ENCODE measurements at places on chromosomes 6 and 20. TPM values are rescaled to one million over a fixed set of nuclear protein-coding genes. Genes with fewer than 3 reads are reported as not detected.

GRCh38 chr6:169208011-169208410 lies 45.6 kb downstream of the THBS2 start:
- H3K4me1 ChIP-seq, result peaks cover 9% of the 10 kb centered on the region
- no peak overlapping the region for H3K27ac ChIP-seq
- no peaks in the 10 kb centered on the region for H3K27me3 ChIP-seq
- H3K36me3 ChIP-seq, result no peaks in the 10 kb centered on the region
- no peak for DNase-seq

DNA sequence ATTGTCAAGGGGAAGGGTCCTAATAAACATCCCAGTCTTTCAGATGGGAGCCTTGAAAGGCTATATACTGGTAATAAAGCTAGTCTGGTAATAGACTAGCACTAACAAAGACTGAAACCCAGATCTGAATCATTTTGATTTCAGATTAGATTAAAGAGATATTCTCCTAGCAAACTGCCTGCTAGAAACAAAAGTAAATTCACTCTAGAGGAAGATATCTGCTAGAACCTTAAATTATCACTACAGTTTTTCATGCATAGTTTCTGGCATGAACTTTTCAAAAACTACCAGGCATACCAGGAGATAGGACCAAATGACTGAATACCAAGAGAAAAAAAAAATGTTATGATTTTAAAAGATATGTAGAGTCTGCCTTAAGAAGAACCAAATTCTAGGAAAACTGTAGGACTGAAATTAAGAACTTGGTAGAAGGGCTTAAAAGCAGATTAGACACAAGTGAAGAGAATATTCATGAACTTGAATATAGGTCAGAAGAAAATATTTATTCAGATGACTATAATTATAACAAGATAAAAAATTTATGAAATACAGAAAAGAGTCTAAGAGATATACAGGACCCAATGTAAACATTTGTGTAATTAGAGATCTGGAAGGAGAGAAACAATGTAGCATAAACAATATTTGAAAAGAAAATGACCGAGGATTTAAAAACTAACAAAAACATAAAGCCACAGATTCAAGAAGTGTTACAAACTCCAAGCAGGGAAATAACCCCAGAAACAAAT lies 141.6 kb downstream of the FOXO3 start:
- H3K36me3 ChIP-seq, result no peaks in the 10 kb centered on the region
- H3K4me3 ChIP-seq, result no peak overlapping the region
- peaks cover 28% of the 10 kb centered on the region for H3K4me1 ChIP-seq
- no peak overlapping the region for H3K27ac ChIP-seq
- no peak for DNase-seq

- no peaks in the 10 kb centered on the region for H3K27me3 ChIP-seq
- H3K4me3 ChIP-seq, result no peak overlapping the region
- no peak for DNase-seq
- no peaks in the 10 kb centered on the region for H3K36me3 ChIP-seq
These were observed 86.0 kb upstream of the SALL4 start for GRCh38 chr20:51888291-51888690.

DNA sequence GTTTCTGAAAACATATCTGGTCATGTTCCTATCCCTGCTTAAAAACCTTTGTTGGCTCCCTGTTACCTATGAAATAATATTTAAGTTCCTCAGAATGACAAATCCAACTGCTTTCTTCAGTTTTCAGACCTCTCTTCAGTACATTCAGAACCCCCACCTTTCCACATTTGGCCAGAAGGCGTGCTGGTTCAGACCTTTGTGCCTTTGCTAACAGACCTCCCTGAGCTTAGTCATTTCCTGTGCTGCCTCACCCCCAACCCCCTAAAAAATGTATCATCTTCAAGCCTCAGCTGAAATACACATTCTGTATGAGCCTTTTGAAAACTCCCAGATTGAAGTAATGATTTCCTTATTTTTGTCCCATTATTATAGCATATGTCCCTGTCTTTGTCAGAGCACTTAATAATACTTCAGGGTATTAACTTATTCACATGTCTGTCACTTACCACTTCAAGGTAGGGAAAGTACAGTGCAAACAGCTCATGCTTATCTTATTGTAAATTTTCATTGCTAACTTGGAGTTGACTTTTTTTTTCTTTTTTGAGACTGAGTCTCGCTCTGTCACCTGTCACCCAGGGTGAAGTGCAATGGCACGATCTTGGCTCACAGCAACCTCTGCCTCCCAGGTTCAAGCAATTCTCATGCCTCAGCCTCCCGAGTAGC lies 19.7 kb downstream of the FAM217A start:
- H3K27ac ChIP-seq, result no peak overlapping the region
- peaks cover 33% of the 10 kb centered on the region for H3K36me3 ChIP-seq
- no peaks in the 10 kb centered on the region for H3K4me1 ChIP-seq
- no peak for DNase-seq

The CST5 gene
- not detected for total RNA-seq
